ENCODE measurements at places on chromosomes 4 and X. TPM values are rescaled to one million over a fixed set of nuclear protein-coding genes. Genes with fewer than 3 reads are reported as not detected.

The FREM3 gene
- not detected for total RNA-seq

DNA sequence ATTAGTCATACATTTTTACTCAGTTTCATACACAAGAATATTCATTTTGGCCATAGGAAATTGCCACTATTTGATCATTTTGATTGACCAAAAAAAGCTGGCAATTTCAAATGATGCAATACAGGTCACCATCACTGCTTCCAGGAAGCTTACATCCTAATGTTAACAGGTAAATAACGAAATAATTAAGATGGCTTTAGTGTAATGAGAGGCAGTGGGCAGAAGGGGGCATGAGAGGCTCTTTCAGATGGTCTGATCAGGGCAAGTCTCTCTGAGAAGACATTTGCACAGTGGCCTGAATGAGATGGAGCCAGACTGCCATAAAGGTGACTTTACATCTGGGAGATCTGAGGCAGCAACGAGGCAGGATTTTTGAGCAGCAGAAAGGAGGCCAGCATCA lies 170.7 kb downstream of the SLIT2 start:
- no peaks in the 10 kb centered on the region for H3K36me3 ChIP-seq
- peaks cover 4% of the 10 kb centered on the region for H3K4me1 ChIP-seq
- no peak overlapping the region for H3K27ac ChIP-seq
- H3K4me3 ChIP-seq, result no peak overlapping the region
- H3K27me3 ChIP-seq, result no peaks in the 10 kb centered on the region

The BEX2 gene
- total RNA-seq, result 2.6 TPM

- peak overlapping the region; percentile 51 for H3K4me3 ChIP-seq
- peak overlapping the region; percentile 70 for H3K27ac ChIP-seq
- no peaks in the 10 kb centered on the region for H3K36me3 ChIP-seq
- peaks cover 12% of the 10 kb centered on the region for H3K4me1 ChIP-seq
- H3K27me3 ChIP-seq, result no peaks in the 10 kb centered on the region
These were observed 174.0 kb upstream of the FMR1 start for GRCh38 chrX:147737690-147738089.

DNA sequence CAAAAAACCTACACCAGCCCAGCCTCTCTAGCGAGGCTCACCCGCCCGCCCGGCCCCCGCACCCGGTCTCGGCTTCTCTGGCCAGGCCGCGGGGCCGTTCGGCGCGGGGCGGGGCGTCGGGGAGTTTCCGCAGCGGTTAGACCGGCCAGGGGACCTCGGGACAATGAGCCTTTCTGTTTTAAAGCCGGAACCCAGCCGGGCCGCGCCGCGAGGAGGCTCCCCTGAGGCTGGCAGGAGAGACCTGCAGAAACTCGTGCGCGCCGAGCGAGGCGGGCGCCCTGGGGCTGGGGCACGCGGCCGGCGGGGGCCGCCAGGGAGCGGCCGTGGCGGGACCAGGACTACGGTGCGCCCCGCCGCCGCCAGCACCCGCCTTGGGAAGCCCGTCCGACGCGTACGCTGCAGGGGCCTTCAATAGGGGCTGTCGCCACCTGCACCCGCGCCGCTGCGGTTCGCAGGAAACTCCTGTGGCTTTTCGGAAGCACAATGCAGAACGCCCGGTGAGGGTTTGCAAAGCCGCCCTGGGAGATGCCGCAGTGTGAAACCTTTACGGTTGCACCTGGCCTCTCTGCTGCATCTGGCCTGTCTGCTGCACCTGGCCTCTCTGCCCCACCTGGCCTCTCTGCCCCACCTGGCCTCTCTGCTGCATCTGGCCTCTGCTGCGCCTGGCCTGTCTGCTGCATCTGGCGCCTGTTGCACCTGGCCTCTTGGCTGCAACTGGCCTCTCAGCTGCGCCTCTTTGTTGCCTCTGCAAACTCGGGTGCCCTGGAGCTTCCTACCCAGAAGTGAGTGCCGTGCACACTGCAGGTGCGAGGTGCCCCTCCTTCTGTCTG lies 63.9 kb downstream of the TRAPPC11 start:
- H3K27me3 ChIP-seq, result peaks cover under 1% of the 10 kb centered on the region
- H3K4me1 ChIP-seq, result peaks cover 12% of the 10 kb centered on the region
- H3K4me3 ChIP-seq, result peak overlapping the region; percentile 90
- no peaks in the 10 kb centered on the region for H3K36me3 ChIP-seq
- peak; percentile 82 for DNase-seq
- H3K27ac ChIP-seq, result peak overlapping the region; percentile 81

The NRK gene
- not detected for total RNA-seq

The BEX3 gene
- total RNA-seq, result 0.52 TPM

GRCh38 chr4:42703813-42704212 lies 46.9 kb upstream of the ATP8A1 start:
- H3K27me3 ChIP-seq, result peaks cover 5% of the 10 kb centered on the region
- H3K4me1 ChIP-seq, result no peaks in the 10 kb centered on the region
- H3K36me3 ChIP-seq, result peaks cover 7% of the 10 kb centered on the region

GRCh38 chr4:36573441-36573840 lies 292.0 kb downstream of the DTHD1 start:
- no peak overlapping the region for H3K4me3 ChIP-seq
- no peak for DNase-seq
- no peak overlapping the region for H3K27ac ChIP-seq
- no peaks in the 10 kb centered on the region for H3K4me1 ChIP-seq

- H3K4me1 ChIP-seq, result no peaks in the 10 kb centered on the region
- no peak overlapping the region for H3K27ac ChIP-seq
- H3K36me3 ChIP-seq, result no peaks in the 10 kb centered on the region
These were observed 67.9 kb upstream of the PCDH19 start for GRCh38 chrX:100477958-100478357.

The TXK gene
- 60.2 TPM for total RNA-seq

DNA sequence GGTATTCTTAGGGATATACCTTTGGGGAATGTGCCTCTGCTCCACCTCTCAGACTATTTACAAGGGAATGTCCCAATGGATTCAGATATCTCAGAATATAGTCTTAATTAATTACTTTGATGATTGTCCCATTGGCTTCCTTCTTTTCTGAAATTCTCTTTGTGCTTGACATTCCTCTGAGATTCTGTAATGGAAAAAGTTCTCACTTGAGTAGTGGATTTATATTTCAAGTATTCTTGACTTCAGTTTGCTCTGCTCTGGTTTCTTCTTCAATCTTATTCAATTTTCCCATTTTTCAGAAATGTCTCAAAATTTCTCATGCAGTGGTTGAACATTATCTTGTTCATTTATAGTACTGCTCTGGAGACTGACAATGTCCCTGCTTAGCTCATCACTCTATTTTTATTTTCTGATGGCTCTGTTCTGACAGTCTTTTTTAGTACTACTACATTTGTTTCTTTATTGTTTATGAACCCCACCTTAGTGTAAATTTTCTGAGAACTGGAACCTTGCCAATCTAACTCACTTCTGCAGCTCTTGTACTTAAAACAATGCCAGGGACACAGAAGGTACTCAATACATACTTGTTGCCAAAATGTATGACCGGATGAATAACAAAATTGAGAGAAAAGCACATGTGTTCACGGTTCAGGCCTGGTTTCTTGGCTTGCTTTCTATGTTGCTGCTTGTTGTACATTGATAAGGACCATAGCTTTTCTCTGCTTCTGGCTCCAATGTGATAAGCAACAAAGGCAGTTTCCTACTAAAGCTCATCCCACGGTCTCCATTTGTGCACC lies 471.7 kb downstream of the GASK1B start:
- H3K36me3 ChIP-seq, result no peaks in the 10 kb centered on the region
- no peak overlapping the region for H3K27ac ChIP-seq
- no peak overlapping the region for H3K4me3 ChIP-seq
- DNase-seq, result no peak
- no peaks in the 10 kb centered on the region for H3K27me3 ChIP-seq
- no peaks in the 10 kb centered on the region for H3K4me1 ChIP-seq

DNA sequence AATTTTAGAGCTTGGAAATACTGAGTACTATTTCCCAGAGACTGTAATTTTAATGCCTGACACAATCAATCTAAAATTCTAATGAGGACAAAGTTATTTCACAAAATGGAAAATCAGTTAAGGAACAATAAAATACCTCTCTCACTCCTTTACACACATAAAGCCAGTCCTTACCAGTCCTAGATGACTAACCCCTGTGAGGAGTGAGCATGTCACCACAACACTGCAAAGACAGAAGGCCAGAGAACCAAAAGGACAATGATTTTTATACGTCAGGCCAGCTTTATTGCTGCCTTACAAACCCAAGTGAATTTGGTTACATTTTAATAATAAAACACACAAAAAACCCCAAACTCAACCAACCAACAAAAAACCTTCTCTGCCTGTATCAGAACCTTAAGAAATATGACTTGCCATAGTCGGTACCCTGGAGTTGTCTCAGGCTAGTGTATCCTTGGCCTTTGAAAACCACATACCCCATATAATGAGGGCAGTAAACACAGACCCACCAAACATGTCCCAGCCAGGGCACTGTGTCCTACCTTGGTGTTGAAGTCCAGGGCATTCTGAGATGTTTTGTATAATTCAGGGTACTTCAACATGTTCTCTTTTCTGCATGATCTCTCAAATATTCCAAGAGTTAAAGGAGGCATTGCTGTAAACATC lies 57.6 kb downstream of the SHISA3 start:
- H3K36me3 ChIP-seq, result no peaks in the 10 kb centered on the region
- H3K27ac ChIP-seq, result no peak overlapping the region
- no peaks in the 10 kb centered on the region for H3K27me3 ChIP-seq

- no peaks in the 10 kb centered on the region for H3K36me3 ChIP-seq
- peaks cover 8% of the 10 kb centered on the region for H3K4me1 ChIP-seq
- no peaks in the 10 kb centered on the region for H3K27me3 ChIP-seq
- H3K4me3 ChIP-seq, result no peak overlapping the region
- DNase-seq, result no peak
These were observed 203.8 kb downstream of the AASDH start for GRCh38 chr4:56183344-56183959.

DNA sequence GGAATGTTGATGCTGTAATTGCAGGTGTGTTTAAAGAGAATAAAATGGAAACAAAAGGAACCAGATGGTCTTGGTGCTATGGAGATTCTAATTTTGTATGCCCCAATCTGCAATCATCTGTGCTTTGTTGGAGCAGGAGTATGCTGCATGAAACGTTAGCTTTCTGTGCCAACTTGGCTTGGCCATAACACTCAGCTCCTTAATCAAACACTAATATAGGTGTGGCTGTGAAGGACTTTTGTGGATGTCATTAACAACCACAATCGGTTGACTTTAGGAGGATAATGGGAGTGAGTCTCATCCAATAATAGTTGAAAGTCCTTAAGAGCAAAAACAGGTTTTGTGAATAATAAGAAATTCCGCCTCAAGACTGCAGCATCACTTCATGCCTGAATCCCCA lies 399.2 kb downstream of the NLGN4X start:
- no peaks in the 10 kb centered on the region for H3K36me3 ChIP-seq
- H3K4me1 ChIP-seq, result no peaks in the 10 kb centered on the region
- no peak overlapping the region for H3K27ac ChIP-seq
- DNase-seq, result no peak
- no peak overlapping the region for H3K4me3 ChIP-seq
- H3K27me3 ChIP-seq, result no peaks in the 10 kb centered on the region

DNA sequence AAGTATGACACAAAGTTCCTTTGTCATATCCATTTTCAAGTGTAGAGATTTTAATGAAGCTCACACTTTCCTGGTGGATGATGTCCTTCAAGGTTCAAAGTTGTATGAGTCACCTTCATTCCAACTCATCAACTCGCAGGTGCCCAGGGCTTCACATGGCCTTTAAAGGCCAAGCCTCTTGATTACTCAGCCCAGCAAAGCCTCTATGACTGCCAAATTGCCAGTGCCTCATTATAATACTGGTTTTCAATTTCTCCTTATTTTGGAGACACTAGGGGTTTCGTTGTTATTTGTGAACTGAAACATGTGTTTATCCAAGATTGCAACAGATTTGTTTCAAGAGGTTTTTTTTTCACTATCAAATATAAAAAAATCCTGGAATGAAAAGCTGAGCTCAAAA lies 45.9 kb upstream of the PPP3CA start:
- H3K27me3 ChIP-seq, result no peaks in the 10 kb centered on the region
- no peak overlapping the region for H3K27ac ChIP-seq
- no peak for DNase-seq
- no peak overlapping the region for H3K4me3 ChIP-seq
- H3K4me1 ChIP-seq, result no peaks in the 10 kb centered on the region
- peaks cover 7% of the 10 kb centered on the region for H3K36me3 ChIP-seq

DNA sequence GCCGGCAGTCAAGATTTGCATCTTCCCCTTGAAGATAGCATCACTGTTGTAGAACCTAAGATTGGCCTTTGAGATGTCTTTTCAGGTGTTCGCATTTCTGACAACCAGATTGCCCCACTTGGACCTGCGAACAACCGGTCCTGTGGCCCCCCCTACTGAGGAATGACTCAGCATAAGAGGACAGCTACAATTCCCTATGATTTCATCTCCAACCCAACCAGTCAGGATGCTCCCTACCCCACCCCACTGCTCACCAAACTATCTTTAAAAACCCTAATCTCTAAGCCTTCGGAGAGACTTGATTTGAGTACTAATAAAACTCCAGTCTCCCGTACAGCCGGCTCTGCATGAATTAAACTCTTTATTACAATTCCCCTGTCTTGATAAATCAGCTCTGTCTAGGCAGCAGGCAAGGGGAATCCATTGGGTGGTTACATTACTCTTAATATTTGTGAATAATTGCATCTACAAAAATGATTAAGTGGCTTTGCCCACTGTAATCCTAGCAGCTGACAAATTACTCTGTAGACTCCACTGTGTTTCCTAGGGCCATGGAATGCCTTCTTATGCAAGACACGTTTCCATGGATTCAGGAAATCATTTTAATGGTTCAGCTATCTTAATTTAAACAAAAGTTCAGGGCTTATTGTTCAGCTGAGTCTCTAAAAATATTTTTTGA lies 95.4 kb downstream of the GPR143 start:
- no peak overlapping the region for H3K4me3 ChIP-seq
- H3K36me3 ChIP-seq, result peaks cover 6% of the 10 kb centered on the region
- H3K27ac ChIP-seq, result no peak overlapping the region

GRCh38 chrX:24718771-24719170 lies 25.1 kb downstream of the POLA1 start:
- no peak for DNase-seq
- peaks cover 39% of the 10 kb centered on the region for H3K36me3 ChIP-seq
- peaks cover 5% of the 10 kb centered on the region for H3K4me1 ChIP-seq
- H3K27ac ChIP-seq, result no peak overlapping the region
- H3K4me3 ChIP-seq, result no peak overlapping the region

The SOWAHD gene
- not detected for total RNA-seq

DNA sequence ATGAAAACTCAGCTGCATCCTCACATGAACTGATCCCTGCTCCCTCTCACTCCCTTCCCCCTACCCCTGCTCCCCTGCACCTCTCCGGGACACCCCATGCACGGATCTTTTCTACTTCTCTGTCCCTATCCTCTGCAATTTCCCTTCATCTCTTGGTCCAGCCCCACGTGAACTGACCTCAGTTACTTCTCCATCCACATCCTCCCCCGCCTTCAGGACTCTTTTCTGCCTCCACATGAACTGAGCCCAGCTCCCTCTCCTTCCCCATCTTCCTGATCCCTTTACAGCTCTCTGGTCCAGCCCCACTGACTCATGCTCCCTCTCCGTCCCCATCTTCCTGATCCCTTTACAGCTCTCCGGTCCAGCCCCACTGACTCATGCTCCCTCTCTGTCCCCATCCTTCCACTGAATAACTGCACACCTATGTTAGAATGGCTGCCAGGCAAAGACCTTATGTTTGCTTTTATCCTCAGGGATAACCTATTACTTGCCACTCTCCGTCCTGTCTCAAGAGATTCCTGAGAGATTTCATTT lies 5.6 kb downstream of the CETN2 start:
- no peak overlapping the region for H3K4me3 ChIP-seq
- no peak for DNase-seq
- H3K27me3 ChIP-seq, result peaks cover 7% of the 10 kb centered on the region
- H3K27ac ChIP-seq, result no peak overlapping the region
- no peaks in the 10 kb centered on the region for H3K36me3 ChIP-seq

Measured in natural killer cell treated with Interleukin-12 subunit alpha and Interleukin-12 subunit beta and Interleukin-15 and Interleukin-18, amount 100 ng/mL, for 72 hours (primary cell).